ENCODE measurements at places on chromosomes 3 and 15.

GRCh38 chr3:168806871-168807270 is 711.1 kb upstream of the GOLIM4 start:
- DNase-seq: no peak

- no peak for DNase-seq
Measured at GRCh38 chr3:151096716-151097115, 11.3 kb downstream of the MED12L start.

DNA sequence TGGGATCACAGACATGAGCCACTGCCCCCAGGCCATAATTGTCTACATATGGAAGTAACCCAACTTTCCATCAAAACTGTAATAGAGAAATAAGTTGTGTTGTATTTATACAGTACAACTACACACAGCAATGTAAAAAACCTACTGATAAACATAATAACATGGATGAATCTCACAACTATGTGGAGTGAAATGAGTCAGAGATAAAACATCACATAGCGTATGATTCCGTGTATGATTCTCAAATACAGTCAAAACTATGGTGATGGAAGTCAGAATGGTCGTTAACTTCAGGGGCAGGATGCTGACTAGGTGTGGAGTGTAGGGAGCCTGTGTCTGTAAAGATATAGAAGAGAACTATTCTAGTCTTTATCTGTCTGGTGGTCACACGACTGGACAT is 332.7 kb upstream of the SLCO3A1 start:
- no peak for DNase-seq

DNA sequence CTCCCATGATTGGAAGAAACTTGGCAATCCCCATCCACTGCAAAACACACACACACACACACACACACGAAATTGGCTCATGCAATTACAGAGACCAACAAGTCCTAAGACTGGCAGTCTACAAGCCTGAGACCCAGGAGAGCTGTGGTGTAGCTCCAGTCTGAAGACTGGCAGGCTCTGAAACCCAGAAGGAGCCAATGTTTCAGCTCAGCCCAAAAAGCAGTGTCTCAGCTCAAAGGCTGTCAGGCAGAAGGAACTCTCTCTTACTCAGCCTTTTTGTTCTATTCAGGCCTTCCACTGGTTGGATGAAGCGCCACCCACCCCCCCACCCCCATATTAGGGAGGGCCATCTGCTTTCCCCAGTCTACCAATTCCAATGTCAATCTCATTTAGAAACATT is 32.1 kb downstream of the MESD start:
- no peak for DNase-seq

GRCh38 chr3:188946351-188947240 is 225.2 kb upstream of the TPRG1 start:
- no peak for DNase-seq

DNA sequence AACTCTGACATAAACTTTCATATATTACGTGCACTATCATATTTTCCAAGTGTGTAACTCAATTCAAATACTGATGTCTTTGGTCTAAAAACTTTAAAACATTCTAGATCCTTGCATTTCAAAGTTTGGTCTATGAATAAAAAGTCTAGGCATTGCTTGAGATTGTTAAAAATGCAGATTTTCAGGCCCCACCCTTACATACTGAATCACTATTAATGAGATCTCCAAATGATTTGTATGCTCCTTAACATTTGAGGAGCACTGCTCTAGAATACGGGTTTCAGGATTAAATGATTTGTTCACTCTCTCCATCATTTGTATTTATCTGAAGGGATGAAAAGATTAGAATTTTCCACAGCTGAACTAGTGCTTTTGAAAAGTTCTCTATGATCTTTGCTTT is 202.9 kb downstream of the KBTBD8 start:
- DNase-seq: no peak

DNA sequence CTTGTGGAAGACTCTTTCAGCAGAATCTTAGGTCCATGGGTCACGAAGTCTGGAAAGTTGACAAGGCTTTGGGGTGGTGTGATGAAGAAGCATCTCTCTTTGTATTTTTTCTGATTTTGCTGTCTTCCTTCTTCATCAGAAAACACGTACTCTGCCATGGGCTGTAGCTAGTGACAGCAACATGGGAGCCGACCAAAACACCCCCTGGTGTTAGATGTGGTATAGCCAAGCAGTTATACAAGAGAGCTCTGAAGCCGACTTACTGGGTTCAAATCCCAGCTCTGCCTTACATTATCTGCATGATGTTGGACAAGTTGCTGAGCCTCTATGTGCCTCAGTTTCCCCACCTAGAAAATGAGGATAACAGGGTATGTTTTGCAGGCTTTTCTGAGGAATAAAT is 32.9 kb upstream of the LYZL4 start:
- DNase-seq: no peak

DNA sequence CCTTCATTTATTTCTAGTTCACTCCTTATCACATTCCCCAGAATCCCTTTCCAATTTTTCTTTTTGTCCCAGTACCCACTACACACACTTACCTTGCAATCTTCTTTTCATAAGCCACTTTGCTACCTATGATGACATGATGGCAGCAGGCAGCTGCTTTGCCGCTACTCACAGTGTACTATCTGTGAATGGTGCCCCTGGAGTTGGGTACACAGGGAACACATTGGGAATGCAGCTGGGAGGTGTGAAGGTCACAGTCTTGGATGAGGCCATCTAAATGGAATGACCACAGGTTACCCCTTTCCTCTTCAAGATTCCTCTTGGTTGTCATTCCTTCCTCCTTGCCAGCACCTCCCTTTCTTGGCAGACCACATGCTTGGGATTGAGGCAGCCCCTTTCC is 20.8 kb upstream of the TNIK start:
- no peak for DNase-seq

DNA sequence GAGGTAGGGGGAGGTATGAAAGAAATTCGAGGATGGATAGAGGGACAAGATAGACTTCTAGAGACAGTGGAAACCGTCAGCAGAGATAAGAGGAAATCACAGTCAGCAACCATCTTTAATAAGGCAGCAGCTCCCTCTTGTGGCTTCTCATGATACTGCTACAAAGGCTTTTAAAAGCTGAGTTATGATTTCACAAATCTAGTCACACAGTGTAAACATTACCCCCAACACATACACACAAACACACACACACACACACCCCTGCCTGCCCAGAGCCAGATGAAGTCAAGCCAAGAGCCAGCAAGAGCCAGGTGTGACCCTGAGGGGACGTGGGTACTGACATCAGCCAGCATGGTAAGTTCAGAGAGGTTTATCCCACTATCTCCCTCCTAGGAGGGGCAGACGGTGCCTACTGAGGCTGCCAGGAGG is 18.9 kb upstream of the TGM5 start:
- DNase-seq: no peak

DNA sequence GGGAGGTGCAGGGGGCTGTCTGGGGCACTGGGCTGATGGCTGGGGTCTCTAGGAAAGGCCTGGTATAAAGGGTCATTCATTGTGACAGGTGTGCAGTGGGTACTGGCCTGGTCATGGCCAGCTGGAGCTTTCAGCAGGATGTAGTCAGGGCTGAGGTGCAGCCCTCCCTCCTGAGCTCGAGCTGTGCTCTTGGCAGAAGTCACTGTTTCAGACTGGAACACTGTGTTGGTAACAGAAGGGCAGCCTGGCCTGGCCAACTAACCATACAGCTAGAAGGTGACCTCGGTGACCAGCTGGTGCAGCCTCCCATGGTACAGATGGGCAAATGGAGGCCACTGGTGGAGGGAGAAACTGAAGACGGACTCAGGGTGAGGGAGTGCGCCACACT is 34.4 kb upstream of the LCTL start:
- DNase-seq: no peak

- no peak for DNase-seq
Measured at GRCh38 chr3:95343767-95344166, 1280.9 kb downstream of the NSUN3 start.

GRCh38 chr3:78481050-78481449 is 1286.7 kb downstream of the ROBO1 start:
- no peak for DNase-seq

GRCh38 chr3:923161-923910 is 169.5 kb upstream of the CNTN6 start:
- DNase-seq: no peak

- DNase-seq: peak; percentile 47
Measured at GRCh38 chr3:30751610-30752299, 142.7 kb downstream of the GADL1 start.

Measured in stimulated activated CD4-positive, alpha-beta T cell treated with anti-CD3 and anti-CD28 coated beads, TNF-alpha, amount 100 ng/mL, for 4 hours (primary cell).